ENCODE measurements at places on chromosomes 4 and X.

DNA sequence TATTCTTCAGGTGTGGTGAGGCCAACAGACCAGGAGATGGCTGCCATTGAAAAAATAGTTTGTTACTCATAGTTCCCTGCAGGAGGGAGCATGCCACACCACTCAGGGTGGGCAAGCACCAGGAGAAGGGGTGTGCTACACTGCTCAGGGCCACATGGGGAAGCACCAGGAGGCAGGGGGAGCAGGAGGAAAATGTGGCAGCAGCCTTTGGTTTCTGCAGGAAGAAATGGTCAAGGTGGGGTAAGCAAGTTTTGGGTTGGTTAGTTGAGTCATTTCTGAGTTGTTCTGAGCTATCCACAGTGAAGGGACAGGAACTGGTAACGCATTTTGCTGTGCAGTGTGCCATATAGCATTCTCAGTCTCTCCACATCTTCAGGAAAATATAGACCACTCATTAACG is 23.8 kb downstream of the FGFBP1 start:
- no peak for DNase-seq

GRCh38 chr4:29423836-29424721 is 1296.1 kb upstream of the PCDH7 start:
- no peak for DNase-seq

- DNase-seq: no peak
Observed at GRCh38 chrX:9867753-9868152, 81.5 kb downstream of the SHROOM2 start.

DNA sequence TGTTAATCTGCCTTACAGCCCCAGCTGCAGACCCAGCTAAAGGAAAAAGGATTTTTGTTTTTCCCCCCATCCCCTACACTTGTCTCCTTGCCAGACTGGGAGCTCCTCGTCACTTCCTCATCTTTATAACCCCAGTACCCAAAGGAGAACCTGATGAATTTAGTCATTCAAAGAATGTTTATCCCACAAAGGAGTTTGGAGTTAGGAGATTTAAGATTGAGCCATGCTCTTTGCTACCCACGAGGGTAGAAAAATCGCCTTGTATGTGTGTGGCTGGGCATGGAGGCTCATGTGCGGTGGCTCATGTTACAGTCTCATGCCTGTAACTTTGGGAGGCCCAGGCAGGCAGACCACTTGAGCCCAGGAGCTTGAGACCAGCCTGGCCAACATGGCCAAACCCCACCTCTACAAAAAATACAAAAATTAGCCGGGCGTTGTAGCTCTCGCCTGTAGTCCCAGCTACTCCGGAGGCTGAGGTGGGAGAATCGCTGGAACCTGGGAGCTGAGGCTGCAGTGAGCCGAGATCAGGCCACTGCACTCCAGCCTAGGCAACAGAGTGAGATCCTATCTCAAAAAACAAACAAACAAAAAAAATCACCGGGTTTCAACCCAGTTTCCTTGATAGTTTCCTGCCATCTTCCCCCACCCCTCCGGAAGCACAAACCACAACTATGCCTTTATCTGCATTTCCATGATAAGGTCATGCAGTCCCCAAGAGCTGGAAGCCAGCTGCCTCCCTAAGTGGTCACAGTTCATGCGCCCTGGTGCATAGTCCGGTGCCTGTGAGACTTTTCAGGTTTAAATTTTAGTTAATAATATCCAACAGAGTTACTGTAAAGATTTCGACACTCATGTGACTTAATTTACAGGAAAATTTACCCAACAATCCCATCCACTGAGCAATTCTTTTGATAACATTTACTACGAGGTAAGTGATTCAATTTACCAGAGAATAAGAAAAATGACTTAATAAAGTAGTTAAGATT is 1.5 kb downstream of the CFAP97 start:
- DNase-seq: no peak

DNA sequence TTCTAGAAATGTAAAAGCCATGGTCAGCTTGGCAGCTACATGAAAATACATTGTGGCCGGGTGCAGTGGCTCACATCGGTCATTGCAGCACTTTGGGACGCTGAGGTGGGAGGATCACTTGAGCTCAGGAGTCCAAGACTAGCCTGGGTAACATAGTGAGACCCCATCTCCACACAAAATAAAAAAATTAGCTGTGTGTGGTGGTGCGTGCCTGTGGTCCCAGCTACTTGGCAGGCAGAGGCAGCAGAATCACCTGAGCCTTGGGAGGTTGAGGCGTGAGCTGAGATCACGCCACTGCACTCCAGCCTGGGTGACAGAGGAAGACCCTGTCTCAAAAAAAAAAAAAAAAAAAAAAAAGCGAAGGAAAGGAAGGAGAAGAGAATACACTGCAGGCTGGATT is 29.0 kb downstream of the RNF212 start:
- no peak for DNase-seq
